ENCODE measurements at places on chromosomes 5 and 9.

- no peak for DNase-seq
Measured at GRCh38 chr5:17663182-17663581, 28.9 kb downstream of the TAF11L14 start.

- DNase-seq = no peak
Measured at GRCh38 chr9:96615411-96615810, 4.2 kb downstream of the CDC14B start.

- DNase-seq = no peak
Measured at GRCh38 chr5:55427157-55427556, 107.6 kb downstream of the PLPP1 start.

GRCh38 chr5:77748160-77748559, 28.0 kb downstream of the TBCA start:
- no peak for DNase-seq

GRCh38 chr5:92372766-92373165, 989.6 kb upstream of the ARRDC3 start:
- DNase-seq = no peak

DNA sequence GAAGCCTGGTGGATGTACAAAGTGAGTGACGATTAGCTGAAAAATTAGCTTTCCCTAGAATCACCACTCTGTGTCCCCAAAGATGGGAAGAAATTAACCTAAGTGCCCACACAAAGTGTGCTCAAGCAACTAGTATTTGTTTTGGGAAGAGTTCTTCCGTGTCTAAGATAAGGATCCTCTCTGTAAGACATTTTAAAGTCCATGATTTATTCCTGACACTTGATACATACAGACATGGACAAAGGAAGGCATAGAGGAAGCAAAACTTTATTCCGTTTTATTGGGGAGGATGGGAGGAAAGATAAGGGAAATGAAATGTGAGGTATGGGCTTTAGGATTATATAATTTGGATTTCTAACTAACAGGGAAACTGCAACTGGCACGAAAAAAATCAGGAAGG, 1772.6 kb downstream of the EFNA5 start:
- DNase-seq = no peak

DNA sequence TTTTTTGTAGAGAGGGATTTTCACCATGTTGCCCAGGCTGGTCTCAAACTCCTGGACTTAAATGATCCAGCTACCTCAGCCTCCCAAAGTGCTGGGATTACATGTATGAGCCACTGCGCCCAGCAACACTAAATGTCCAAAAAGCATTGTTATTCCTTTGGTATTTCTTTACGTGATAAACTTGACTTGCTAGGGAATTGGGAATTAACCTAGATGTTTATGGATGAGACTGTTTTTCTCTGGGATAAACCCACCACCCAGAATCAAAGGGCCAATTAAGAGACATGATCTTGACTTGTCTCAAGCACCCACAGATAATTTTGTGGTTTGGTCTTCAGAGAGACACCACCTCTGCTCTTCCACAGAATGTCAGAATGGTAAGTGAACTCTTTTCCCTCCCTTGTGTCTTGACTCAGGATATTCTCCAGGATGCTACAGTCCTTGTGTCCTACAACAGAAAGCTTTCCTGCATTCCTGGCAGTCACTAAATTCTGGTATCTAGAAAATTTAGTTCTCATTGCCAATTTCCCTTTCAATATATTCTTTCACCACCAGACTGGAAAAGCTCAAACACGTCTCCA, 55.7 kb downstream of the ALDH1A1 start:
- no peak for DNase-seq

- DNase-seq = no peak
Measured at GRCh38 chr5:90915393-90915792, 356.8 kb downstream of the ADGRV1 start.

GRCh38 chr9:126461608-126462007, 135.0 kb downstream of the MVB12B start:
- no peak for DNase-seq

DNA sequence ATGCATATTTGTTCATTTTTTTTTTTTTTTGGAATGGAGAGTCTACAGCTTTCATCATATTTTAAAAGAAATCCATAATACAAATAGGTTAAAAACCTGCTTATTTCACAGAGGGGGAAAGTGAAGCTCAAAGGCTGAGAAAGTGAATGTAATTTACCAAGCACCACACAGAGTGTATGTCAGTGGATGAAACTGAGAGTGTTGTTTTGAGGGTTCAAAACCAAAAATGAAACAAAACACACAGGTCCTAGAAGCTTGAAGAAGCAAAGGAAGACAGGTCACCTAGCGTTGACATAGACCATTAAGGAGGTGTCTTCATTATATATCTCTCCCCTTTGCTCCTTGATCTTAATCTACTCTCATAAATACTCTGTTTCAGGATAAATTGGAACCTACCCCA, 7.5 kb downstream of the NMUR2 start:
- no peak for DNase-seq

- no peak for DNase-seq
Measured at GRCh38 chr5:124001036-124001615, 489.1 kb downstream of the CSNK1G3 start.

GRCh38 chr9:136432591-136432990, 7.1 kb downstream of the INPP5E start:
- DNase-seq = no peak

DNA sequence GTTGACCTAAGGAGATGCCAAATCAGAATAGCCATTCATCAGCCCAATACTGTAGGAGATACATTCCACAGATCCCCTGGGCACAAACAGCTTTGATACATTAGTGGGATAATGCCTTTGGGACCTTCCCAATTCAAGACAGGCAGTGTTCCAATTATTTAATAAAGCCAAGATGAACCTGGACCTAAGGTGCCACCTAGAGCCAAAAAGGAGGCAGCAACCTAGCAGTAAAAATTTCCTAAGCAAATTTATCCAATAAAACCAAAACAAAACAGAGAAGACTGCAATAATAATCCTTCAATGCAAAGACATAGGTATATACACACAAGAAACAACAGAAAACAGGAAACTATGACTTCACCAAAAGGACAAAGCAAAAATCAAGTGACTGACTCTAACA, 253.0 kb downstream of the HINT1 start:
- DNase-seq = no peak

DNA sequence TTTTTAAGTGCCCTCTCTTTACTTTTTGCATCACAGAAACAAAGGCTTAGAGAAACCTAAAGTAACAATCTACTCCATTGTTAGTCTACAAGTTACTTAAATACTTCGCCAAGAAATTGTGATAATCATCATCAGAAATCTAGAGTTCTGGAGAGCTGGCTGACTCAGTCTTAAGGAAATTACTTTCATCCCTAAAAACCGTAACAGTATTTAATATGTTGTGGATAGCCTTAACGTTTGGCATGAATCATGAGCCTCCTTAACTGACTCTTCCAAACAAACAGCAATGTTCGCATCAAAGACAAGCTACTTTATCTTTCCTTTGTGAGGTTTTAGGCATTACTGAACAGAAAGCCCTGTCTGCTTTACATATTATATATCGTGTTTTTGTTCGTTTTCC, 128.7 kb downstream of the NIPBL start:
- no peak for DNase-seq

- DNase-seq = no peak
Measured at GRCh38 chr5:71843111-71843510, 124.0 kb downstream of the CARTPT start.

- DNase-seq = no peak
Measured at GRCh38 chr5:39249069-39249468, 29.7 kb upstream of the FYB1 start.

- DNase-seq = no peak
Measured at GRCh38 chr9:36831381-36832161, 202.5 kb downstream of the PAX5 start.

GRCh38 chr9:95726756-95727155, 148.7 kb upstream of the ERCC6L2 start:
- no peak for DNase-seq

DNA sequence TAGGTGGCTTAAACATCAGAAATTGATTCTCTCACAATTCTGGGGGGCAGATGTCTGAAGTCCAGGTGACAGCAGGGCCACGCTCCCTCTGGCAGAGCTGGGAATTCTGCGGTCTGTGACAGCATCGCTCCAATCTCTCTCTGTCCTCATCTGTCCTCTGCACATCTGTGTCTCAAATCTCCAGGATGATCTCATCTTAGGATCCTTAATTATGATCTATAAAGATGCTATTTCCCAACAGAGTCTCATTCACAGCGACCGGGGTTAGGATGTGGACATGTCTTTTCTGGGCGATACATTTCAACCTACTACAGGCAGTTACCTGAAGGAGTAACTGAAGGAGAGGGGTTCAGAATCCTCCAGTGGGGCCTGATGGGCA, 31.4 kb downstream of the ANKRD33B start:
- no peak for DNase-seq

DNA sequence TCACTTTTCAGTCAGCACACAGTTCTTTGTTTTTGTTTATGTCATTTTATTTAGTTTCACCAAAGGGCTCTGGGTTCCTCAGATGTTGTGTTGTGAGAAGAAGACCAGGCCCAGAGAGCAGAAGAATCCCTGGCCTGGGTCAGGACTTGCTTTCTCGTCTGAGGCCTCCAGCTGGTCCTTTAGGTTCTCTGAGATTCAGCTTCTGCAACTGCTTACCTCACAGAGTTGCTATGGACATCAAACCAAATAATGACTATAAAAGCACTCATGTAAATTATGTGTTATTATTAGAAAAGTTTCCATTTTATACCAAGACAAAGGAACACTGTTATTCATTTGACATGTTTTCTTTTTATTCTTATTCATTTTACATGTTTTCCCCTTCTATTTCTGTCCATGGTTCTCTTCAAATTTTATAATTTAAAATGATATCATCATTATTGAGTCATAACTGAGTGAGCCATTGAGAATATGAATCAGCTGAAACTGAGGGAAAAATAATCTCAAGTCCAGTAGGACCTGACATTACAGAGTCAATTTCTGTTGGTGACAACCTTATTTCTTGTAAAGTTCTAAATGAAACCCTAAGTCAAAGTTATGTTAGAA, 44.0 kb upstream of the GLRX start:
- no peak for DNase-seq

- no peak for DNase-seq
Measured at GRCh38 chr5:103561685-103562452, 720 bp downstream of the NUDT12 start.

- DNase-seq = no peak
Measured at GRCh38 chr5:11037080-11037479, 276.0 kb upstream of the DAP start.

- DNase-seq = no peak
Measured at GRCh38 chr9:16217943-16218701, 652.3 kb downstream of the BNC2 start.

- no peak for DNase-seq
Measured at GRCh38 chr5:142897328-142897727, 127.2 kb downstream of the ARHGAP26 start.

- no peak for DNase-seq
Measured at GRCh38 chr9:34558919-34559623, 30.5 kb downstream of the CNTFR start.

GRCh38 chr5:156188016-156188415, 138.9 kb upstream of the SGCD start:
- no peak for DNase-seq

- no peak for DNase-seq
Measured at GRCh38 chr9:93097511-93098201, 1.6 kb downstream of the CARD19 start.

GRCh38 chr5:153896701-153897100, 142.0 kb downstream of the FAM114A2 start:
- DNase-seq = no peak

- DNase-seq = no peak
Measured at GRCh38 chr9:117528225-117528624, 113.4 kb upstream of the ASTN2 start.

DNA sequence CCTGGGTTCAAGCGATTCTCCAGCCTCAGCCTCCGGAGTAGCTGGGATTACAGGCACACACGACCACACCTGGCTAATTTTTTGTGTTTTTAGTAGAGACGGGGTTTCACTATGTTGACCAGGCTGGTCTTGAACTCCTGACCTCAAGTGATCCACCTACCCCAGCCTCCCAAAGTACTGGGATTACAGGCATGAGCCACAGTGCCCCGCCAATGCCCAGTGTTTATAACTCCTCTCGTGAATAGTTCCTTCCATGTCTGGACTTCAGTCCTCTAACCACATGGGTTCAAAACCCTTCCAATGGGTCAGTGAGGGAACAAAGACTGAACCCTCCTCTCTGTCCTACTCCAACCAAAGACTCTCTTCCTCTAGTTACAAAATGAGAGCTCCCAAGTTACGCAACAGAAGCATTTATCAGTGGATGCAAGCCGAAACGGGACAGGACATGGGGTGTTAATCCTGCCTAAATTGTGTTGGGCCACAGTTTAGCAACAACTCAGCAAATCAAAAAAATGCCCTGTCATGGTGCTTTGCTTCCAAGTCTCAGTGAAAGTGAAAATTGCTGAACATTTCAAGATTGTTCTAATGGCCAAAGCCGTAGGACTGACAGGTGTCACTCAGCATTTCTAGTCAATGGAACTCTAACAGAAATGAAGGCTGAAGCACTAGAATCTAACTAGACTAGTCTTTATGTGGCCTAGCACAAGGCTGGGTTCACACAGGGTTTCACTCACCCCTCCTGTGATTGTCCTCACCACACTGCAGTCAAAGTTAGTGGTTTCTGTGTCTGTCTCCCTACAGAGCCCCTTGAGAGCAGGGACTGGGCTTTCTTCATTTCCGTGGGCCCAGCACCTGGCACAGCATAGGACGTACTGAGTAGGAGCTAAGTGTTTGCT, 3.2 kb upstream of the TMEM245 start:
- no peak for DNase-seq

- DNase-seq = peak; percentile 60
Measured at GRCh38 chr5:113020461-113021273, 44.1 kb downstream of the DCP2 start.

All from CD4-positive, alpha-beta T cell (primary cell).